ENCODE measurements at places on chromosomes 16 and 17.

DNA sequence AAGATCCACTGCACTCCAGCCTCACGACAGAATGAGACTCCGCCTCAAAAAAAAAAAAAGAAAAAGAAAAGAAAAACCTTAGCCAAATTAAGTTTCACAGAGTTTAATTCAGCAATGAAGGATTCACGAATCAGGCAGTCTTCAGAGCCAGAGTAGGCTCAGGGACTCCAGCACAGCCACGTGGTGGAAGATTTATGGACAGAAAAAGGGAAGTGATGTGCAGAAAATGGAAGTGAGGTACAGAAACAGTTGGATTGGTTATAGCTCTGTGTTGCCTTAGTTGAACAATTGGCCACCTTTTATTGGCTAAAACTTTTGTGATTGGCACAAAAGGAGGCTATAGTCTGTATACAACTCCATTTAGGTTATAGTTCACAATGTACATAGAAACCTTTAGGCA lies 256.6 kb downstream of the HS3ST3B1 start:
- peaks cover 2% of the 10 kb centered on the region for H3K4me1 ChIP-seq
- peak overlapping the region; percentile 17 for H3K27ac ChIP-seq
- DNase-seq = no peak
- no peak overlapping the region for H3K4me3 ChIP-seq

DNA sequence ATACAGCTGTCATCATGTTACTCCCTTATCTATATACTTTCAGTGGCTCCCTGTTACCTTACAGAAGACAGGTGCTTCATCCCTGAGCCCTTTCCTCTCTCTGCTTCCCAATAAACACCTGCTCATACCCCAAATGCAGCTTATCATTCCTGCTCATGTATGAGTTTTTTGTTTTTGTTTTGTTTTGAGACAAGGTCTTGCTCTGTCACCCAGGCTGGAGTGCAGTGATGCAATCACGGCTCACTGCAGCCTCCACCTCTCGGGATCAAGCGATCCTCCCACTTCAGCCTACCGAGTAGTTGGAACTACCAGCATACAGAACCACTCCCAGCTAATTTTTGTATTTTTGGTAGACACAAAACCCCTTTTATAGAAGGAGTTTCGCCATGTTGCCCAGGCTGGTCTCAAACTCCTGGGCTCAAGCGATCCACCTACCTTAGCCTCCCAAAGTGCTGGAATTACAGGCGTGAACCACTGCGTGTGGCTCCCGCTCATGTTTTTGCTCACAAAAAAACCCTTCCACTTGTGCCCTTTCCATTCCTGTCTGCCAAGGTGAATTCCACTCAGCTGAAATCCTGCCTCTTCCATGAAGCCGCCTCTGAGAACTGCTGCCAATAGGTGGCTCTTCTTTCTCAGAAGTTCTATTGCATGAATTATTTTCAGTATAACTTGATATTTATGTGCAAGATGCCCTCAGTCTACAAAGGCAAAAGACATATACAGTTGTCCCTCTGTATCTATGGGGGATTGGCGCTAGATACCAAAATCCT lies 7.9 kb upstream of the RNF157 start:
- no peak for DNase-seq
- H3K4me1 ChIP-seq = peaks cover 61% of the 10 kb centered on the region
- H3K36me3 ChIP-seq = no peaks in the 10 kb centered on the region

DNA sequence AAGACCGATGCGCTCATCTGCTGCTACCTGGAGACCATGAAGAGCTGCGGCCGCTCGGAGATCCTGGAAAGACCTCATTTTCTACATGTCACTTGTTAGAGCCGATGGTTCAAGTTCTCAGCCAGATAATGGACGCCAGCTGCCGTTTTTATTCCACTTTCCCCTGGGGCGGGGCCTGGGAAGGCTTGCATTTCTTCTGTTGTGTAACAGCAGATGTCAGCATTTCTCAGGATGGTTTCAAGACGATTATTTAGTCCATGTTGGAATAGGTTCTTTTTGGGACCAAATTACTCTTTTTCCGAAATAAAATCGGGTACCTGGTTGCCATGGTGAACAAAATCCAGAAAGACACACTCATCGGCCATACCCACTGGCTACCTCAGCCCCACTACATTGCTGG lies 1418.3 kb downstream of the CDH11 start:
- no peaks in the 10 kb centered on the region for H3K36me3 ChIP-seq
- H3K27me3 ChIP-seq = no peaks in the 10 kb centered on the region
- no peaks in the 10 kb centered on the region for H3K4me1 ChIP-seq
- DNase-seq = no peak
- H3K4me3 ChIP-seq = no peak overlapping the region
- no peak overlapping the region for H3K27ac ChIP-seq

GRCh38 chr16:87392821-87393679 lies 914 bp downstream of the MAP1LC3B start:
- peak; percentile 71 for DNase-seq

- no peaks in the 10 kb centered on the region for H3K36me3 ChIP-seq
- no peak overlapping the region for H3K27ac ChIP-seq
- no peaks in the 10 kb centered on the region for H3K4me1 ChIP-seq
Measured at GRCh38 chr17:79627766-79628690, 17.2 kb upstream of the RBFOX3 start.

- H3K27ac ChIP-seq = peak overlapping the region; percentile 61
- DNase-seq = no peak
- H3K27me3 ChIP-seq = no peaks in the 10 kb centered on the region
- peaks cover 17% of the 10 kb centered on the region for H3K4me1 ChIP-seq
- no peaks in the 10 kb centered on the region for H3K36me3 ChIP-seq
- peak overlapping the region; percentile 84 for H3K4me3 ChIP-seq
Measured at GRCh38 chr17:27354491-27355081, 60.7 kb downstream of the WSB1 start.

- no peaks in the 10 kb centered on the region for H3K27me3 ChIP-seq
- H3K27ac ChIP-seq = peak overlapping the region; percentile 90
- peaks cover 3% of the 10 kb centered on the region for H3K36me3 ChIP-seq
- peaks cover 11% of the 10 kb centered on the region for H3K4me1 ChIP-seq
- DNase-seq = peak; percentile 25
- peak overlapping the region; percentile 87 for H3K4me3 ChIP-seq
Measured at GRCh38 chr16:77721752-77722308, 484 bp upstream of the NUDT7 start.

GRCh38 chr17:56085576-56086267 lies 67.6 kb upstream of the ANKFN1 start:
- no peak for DNase-seq
- peaks cover 2% of the 10 kb centered on the region for H3K4me1 ChIP-seq
- H3K36me3 ChIP-seq = no peaks in the 10 kb centered on the region
- H3K27me3 ChIP-seq = no peaks in the 10 kb centered on the region
- H3K4me3 ChIP-seq = no peak overlapping the region
- no peak overlapping the region for H3K27ac ChIP-seq

DNA sequence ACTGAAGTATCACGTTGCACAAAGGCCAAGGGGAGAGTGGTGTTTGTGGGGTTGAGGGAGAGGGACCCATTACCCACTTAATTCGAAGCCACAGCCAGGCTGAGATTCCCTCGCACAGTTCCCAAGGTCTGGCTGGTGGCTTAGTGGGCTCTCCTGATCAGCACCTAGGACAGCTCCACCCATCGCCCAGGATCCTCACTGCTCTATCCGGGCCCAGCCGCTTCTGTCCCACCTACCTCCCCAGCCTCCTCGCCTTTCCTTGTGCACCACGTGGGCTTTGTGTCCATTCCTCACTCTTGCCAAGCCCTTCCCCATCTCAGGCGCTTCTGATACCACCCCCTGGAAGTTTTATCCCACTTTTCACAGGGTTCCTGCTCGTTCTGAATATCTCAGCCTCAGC lies 163.5 kb downstream of the CCT6B start:
- no peak overlapping the region for H3K27ac ChIP-seq
- H3K27me3 ChIP-seq = peaks cover 3% of the 10 kb centered on the region
- H3K4me3 ChIP-seq = no peak overlapping the region
- DNase-seq = peak; percentile 46
- H3K36me3 ChIP-seq = no peaks in the 10 kb centered on the region

GRCh38 chr17:71055128-71055527 lies 885.8 kb downstream of the KCNJ2 start:
- no peaks in the 10 kb centered on the region for H3K4me1 ChIP-seq
- no peak for DNase-seq
- H3K27me3 ChIP-seq = no peaks in the 10 kb centered on the region
- no peak overlapping the region for H3K4me3 ChIP-seq

DNA sequence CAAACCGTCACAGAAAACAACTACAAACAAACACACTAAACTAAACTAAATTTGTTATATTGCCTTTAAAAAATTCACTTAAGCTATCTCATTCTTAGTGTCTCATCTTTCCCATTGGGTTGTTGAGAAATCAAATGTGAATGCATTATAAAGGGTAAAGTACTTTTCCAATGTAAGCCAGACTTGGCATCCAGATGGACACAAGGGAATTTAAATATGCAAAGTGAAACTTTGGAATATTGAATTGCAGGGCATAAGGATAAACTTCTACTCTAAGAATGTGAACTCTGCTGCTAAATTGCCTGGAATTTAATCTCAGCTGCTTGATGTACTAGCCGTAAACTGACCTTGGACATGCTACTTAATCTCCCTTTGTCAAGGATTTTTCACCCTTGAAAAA lies 1554.6 kb downstream of the CDH8 start:
- H3K36me3 ChIP-seq = no peaks in the 10 kb centered on the region
- H3K27me3 ChIP-seq = no peaks in the 10 kb centered on the region
- H3K27ac ChIP-seq = no peak overlapping the region
- no peak for DNase-seq
- no peak overlapping the region for H3K4me3 ChIP-seq

GRCh38 chr16:3095869-3096268 lies 3.2 kb downstream of the ZSCAN10 start:
- H3K4me1 ChIP-seq = peaks cover 30% of the 10 kb centered on the region
- peak overlapping the region; percentile 76 for H3K27ac ChIP-seq
- peak; percentile 54 for DNase-seq

DNA sequence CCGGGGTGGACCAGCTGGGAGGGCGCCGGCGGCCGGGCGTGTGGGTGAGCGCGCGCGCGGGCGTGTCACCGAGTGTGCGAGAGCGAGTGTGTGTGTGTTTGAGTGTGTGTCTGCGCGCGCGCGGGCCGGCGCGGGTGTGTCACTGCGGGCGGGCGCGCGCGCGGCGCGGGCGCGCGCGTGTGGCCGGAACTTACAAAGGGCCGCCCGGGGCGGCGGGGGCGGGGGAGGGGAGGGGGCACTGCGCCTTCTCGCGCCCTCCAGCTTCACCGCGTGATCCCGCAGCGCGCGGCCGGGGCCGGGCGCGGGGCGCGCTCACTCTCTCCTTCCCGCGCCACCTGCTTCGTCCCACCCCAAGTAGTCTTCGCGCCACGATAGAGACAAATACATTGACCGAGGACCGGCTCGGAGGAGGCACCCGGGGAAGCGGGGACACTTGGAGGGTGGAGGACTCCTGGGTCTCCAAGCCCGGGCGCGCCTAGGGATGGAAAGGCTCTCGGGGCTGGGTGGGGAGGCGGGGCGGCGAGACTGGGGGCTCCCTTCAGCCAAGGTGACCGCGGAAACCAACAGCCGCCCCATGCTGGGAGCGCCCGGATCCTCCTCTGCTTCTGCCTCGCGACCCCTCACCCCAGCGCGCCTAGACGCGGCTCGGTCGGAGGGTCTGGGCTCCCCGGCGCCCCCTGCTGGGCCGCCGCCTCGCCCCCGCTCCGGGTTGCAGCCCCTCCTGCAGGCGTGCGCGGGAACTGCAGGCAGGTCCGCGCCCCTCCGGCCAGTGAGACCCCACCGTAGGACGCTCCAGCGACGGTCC lies at the start of gene SRCIN1:
Gene SRCIN1, minus strand, starts transcription at position 112 of the 805 bp plus-strand sequence. CDS start 247 bp downstream, outside the sequence.
- peak; percentile 77 for DNase-seq
- peaks cover 15% of the 10 kb centered on the region for H3K4me1 ChIP-seq
- no peak within 1 kb of the TSS for H3K27ac ChIP-seq
- H3K27me3 ChIP-seq = peaks cover 75% of the 10 kb centered on the region
- no peaks in the 10 kb centered on the region for H3K36me3 ChIP-seq

GRCh38 chr17:33013596-33014375 lies 22.1 kb downstream of the SPACA3 start:
- H3K27ac ChIP-seq = no peak overlapping the region
- H3K27me3 ChIP-seq = peaks cover 2% of the 10 kb centered on the region
- H3K4me1 ChIP-seq = no peaks in the 10 kb centered on the region
- H3K36me3 ChIP-seq = no peaks in the 10 kb centered on the region
- no peak overlapping the region for H3K4me3 ChIP-seq
- DNase-seq = no peak

DNA sequence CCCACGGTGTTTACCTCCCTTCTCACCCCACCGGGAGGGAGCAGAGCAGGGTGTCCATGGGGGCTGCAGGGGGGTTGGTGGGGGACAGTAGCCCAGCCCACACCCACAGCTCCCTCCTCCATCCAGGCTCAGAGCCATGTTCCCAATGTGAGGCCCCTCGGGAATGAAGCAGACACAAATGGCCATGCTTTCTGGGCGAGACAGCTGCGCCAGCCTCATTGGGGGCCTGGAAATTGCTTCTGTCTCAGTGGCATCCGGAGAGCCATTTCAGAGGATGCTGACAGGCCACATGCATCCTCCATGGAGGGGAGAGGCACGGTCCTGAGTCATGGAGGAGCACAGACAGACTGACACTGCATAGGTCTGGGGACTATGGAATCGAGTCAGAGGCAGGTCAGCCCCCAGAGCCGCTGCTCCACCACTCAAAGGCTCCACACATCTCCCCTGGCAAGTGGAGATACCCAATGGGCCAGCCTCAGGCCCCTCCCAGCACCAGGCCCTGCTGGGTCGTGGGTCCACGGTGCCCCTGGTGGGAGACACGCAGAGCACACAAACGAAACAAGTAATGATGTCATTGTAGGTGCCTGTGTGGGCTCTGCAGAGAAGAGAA lies 59.6 kb upstream of the ENPP7 start:
- H3K4me3 ChIP-seq = no peak overlapping the region
- H3K36me3 ChIP-seq = peaks cover 1% of the 10 kb centered on the region
- H3K27me3 ChIP-seq = peaks cover 12% of the 10 kb centered on the region
- H3K4me1 ChIP-seq = no peaks in the 10 kb centered on the region

DNA sequence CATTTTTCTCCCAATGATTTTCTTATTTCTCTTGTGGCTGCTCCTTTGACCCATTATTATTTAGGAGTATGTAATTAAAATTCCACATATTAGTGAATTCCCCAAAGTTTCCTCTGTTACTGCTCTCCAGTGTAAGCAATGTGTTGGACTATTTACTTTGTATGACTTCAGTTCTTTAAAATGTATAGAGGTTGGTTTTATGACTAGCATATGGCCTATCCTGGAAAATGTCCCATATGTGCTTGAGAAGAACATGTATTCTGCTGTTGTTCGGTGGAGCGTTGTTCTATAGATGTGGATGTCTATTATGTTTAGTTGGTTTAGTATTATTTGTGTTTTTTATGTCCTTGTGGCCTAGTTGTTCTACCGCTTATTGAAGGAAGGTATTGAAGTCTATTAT lies 6.0 kb upstream of the NT5M start:
- peaks cover 14% of the 10 kb centered on the region for H3K4me1 ChIP-seq
- no peaks in the 10 kb centered on the region for H3K27me3 ChIP-seq
- H3K4me3 ChIP-seq = no peak overlapping the region
- peaks cover 2% of the 10 kb centered on the region for H3K36me3 ChIP-seq

DNA sequence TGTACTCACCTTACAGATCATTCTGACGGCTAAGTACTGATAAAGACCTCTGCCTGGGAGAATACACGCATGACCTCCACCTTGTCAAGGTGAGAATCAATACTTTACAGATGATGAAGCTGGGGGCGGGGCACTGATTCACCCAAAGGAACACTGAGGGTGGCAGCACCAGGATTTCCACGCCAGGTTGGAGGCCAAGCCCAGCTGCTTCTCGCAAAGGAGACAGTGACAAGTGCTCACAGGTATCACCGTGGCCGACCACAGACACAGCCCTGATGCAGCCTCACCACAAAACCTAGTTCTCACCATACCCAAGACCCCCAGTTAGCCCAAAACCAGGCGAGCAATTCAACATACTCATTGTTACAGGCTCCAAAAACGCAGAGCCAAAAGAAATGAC lies 434.2 kb downstream of the SOX9 start:
- H3K36me3 ChIP-seq = no peaks in the 10 kb centered on the region
- no peaks in the 10 kb centered on the region for H3K4me1 ChIP-seq
- no peak overlapping the region for H3K27ac ChIP-seq
- H3K27me3 ChIP-seq = no peaks in the 10 kb centered on the region
- DNase-seq = no peak
- no peak overlapping the region for H3K4me3 ChIP-seq
